ENCODE measurements at places on chromosomes 12 and 14.

DNA sequence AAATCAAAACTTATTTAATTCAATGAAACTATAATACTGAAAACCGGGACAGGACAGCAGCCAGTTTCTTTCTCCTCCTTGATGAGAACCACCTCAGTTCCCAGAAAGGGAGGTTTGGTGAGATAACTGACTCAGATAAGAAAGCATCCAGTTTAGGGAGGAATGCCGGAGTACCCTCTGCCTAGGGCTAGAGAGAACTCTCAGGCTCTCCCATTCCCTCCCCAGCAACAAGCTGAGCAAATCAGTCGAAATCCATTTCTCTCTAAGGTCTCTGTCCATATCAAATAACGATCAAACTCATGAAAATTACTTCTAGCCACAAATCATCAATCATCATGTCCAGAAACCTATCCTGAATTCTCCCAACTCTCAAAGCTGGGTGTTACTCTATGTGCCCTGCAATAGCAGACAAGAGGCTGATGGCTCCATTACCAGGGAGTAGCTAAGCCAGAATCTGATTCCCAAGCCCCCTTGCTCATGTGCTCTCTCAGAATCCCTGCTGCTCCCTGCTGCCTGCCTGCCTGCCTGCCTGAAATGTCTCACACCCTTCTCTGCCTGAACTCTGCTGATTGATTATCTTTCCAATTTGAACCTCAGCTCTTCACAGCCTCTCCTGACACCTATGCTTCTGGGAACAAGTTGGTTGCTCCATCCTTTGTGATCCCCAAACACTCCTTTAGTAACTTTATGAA is 49.4 kb downstream of the SLC25A47 start:
- no peak for DNase-seq

DNA sequence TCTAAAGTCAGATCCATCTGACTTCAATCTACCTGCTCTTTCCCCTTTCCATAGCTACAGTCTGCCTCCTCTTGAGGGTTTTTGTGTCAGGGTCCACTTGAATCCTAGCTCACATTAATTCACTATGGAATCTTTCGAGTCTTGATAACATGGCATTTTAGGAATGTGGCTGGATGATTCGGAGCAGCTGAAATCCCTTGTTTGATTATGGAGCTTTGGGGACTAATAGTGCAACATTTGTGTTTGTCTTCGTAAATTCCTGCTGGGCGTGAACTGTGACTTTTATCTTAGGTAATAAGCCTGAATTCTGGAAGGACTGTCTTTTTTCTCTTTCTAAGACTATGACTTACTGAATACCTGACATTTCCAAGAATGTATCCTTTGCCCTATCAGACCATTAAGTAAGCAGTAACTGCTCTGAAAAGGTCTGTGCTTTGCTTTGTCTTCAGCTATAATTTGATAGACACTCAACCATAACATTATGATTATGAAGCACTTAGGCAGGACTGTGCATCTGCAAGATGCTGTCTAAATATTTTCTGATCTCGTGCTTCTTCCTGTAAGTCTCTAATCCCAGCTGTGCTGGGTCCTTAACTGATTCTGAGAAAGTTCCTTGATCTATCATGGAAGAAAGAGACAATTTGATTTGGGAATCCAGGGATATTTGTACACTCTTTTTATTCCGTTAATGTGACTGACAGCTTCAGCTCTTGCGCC is 19.0 kb upstream of the PELI2 start:
- no peak for DNase-seq

DNA sequence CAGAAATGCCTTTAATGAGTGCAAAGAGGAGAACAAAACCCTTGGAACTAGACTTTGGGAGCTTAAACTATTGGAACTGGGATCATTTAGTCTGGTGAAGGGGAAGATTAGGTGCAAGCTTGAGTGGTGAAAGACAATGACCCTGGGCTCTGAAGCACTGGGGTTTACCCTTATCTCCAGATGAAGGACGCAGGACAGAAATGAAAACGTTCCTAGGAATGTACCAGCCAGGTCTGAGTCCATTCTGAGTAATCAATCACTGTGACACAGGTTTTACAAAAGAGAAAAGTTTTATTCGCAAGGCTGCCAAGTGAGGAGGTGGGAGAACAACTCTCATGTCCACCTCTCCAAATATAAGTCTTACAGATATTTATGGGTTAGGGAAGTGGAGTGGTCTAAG is 249.1 kb downstream of the LRIG3 start:
- no peak for DNase-seq

GRCh38 chr12:15532364-15532977 is 210.2 kb downstream of the PTPRO start:
- DNase-seq: peak; percentile 19

DNA sequence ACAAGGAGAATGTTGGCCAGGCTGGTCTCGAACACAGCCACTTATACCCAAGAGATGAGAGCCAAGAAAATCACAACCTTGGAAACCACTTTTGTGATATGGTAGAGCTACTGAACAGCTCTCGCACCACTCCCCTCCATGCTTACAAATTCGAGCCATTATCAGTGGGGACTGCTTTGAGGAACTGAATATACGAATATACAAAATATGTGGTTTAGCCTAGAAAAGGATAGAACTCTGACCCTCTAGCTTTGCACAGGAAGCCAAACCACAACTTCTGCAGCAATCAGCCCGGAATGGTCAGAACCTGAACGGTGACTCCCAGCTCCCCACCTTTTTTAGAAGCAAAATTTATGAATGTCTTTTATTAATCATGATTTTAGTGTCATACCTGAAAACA is 129.8 kb upstream of the TMEM132C start:
- DNase-seq: no peak

DNA sequence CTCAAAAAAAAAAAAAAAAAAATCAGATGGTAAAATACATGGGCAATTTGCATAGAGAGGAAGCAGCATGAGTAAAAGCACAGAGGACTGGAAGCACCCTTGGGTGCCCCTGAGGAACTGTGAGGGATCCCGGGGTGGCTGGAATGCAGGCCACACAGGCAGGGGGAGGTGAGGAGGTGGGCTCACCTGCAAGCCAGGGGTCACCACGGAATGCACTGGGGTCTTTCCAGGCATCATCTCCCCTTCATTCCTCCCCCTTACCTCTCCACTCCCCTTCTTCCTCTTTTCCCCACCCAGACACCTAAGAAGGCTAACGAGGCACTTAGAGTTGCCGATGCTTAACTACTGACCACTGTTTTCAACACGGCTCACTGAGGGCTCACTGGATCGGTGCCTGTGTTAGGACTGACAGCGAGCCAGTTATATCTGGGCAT is 14.4 kb upstream of the HIP1R start:
- DNase-seq: no peak

Measured in T-cell (primary cell).